ENCODE measurements at places on chromosomes 7 and 10. TPM values are rescaled to one million over a fixed set of nuclear protein-coding genes. Genes with fewer than 3 reads are reported as not detected.

The KAZALD1 gene
- total RNA-seq, result 9.6 TPM

The PPP1R3C gene
- 4.9 TPM for total RNA-seq

DNA sequence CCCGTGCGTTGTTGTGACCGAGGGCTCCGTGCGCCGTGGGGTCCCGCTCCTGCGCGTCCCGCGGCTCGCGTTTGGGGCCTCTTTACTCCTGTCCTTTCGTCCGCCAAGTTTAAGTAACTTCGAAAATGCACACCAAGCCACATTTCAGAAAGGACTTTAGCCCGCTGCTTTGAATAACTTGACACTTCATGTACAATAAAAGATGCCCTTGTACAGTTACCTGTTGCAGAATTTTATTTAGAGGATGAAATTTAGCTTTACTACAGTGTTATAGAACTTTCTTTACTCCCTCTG, 459 bp downstream of the SUGCT start:
- peak; percentile 8 for DNase-seq

The PHYHIPL gene
- 0.34 TPM for total RNA-seq

DNA sequence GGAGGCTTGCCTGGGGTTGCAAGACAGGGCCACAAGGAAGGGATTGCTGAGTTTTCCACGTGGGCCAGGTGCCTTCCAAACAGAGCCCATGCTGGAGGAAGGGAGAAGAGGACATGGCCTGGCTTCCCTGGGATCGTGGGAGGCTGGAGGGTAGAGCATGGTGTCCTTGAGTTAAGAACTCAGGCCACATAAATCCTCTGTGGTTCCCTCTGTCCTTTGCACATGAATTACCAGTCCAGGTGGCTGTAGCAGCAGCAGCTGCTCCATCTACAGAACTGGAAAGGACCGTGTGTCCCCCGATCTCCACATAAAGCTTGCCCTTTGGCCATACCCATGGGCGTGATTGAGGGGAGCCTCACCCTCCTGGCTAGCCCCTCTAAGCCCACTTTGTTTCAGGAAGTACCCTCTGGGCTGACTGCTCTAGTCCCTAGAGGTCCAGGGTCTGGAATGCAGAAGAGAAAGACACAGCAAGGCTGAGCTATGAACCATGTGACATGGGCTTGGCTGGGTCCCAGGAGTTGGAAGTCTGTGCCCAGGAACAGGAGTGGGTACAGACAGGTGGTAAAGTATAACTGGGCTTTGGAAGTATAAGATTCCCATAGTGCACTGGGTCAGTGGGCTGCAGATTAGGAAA, 84.9 kb downstream of the C10orf105 start:
- no peak for DNase-seq

DNA sequence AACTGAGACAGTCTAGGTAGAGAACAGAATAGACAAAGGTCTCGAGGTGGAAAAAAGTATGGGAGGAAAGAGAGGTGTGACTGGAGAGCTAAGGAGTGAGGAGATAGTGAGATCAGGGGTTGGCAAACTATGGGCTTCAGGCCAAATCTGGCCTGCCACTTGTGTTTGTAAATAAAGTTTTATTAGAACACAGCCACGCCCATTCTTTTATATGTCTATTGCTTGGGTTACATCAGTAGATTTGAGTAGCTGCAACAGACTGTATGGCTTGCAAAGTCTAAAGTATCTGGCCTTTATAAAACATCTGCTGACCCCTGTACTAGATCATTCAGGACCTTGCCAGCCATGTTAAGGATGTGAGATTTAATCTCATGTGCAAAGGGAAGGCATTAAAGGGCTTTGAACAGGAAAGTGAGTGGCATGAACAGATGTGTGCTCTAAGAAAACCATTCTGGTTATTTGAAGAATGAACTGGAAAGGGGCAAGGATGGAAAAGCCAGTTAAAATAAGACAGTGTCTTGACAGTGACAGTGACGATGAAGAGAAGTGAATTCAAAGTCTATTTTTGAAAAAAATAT, 240.3 kb downstream of the RNLS start:
- no peak for DNase-seq

Data from astrocyte (in vitro differentiated cells and primary cell).